ENCODE measurements at places on chromosomes 4 and X.

- no peak for DNase-seq
Observed at GRCh38 chr4:80521438-80521837, 185.9 kb downstream of the CFAP299 start.

- DNase-seq: no peak
Observed at GRCh38 chrX:95823796-95824195, 860.8 kb upstream of the DIAPH2 start.

- no peak for DNase-seq
Observed at GRCh38 chr4:73841243-73841925, 4.9 kb downstream of the CXCL6 start.

DNA sequence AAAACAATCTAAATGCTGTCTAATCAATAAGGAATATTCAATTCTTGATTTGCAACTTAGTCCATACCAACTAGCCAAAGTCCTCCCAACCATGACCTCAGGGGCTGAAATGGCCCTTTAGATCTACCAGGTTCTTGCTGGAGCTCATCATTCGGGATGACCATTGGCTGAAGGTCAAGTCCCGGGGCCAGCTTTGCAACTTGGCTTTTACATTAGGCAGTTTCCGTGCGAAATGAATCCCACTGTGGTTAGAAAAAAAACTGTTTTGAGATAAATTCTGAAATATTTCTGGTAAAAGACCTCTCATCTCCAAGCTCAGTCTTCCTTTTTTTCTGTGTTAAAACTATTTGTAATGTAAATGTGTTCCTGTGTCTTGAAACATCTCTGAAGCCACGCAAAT, 178.6 kb downstream of the TENM3 start:
- no peak for DNase-seq

GRCh38 chr4:71453531-71453930, 114.7 kb downstream of the SLC4A4 start:
- DNase-seq: no peak

GRCh38 chr4:120156120-120156718, 89.6 kb upstream of the MAD2L1 start:
- DNase-seq: no peak

DNA sequence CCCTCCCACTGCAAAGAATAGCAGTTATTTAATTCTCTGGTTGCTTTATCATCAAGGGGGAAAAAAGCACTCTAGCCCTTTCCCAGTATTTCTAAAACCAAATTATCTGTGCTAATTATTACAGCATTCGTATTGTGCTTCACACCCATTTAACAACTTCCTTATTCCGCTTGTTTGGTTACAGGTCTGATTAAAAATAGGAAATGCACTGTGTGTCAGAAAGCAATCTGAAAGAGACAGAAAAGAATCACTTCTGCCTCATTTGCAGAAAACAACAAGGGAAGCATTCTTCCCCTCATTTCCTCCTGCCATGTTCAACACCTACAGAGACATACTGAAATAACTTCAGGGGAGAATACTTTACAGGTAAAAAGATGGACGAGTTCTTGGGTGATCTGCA, 114.9 kb upstream of the MAP3K15 start:
- DNase-seq: no peak

- DNase-seq: no peak
Observed at GRCh38 chrX:124548571-124548970, 202.2 kb downstream of the SH2D1A start.

DNA sequence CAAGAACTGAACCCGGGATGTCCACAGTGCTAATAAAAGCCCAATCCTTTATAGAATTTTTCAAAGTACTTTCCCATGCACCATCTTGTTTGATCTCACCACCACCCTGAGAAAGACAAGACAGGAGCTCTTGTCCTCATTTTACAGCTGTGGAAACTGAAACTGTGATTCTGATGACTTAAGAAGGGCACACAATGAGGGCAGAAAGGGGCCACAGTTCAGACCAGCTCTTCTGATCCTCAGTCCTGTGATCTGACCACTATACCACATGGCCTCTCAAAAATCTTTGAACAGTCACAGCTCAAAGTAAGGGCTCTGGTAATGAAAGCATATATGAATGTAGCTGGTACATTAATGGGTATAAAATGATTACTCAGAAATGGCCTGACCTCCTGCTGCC, 127.3 kb upstream of the CPEB2 start:
- no peak for DNase-seq

DNA sequence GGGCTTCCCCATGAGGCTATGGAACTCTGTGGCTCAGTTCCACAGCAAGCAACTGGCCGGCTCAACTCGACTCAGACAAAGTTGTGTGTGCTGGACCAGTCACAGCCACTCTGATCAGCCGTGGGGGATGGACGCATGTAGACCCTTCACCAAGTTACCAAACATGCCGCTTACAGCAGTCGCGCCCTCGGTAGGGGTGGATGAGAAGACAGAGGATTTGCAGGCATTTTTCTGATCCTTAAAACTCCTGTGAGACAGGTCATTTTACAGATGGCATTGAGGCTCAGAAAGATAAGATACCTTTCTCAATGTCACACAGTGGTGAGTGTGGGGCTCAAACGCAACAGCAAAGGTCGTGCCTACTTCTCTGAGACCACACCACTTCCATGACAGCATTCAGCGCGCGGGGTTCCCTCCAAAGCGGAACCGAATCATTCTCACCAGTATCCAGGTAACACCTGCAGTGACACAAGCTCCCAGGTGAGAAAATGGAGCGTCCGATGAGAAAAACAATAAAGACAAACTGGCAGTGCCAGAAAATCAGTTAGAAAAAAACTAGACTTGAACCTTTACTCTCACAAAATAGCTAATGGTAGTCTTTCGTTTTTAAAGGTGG, 83.6 kb downstream of the RELL1 start:
- no peak for DNase-seq

GRCh38 chrX:134782796-134783195, 124.5 kb upstream of the PLAC1 start:
- no peak for DNase-seq
